ENCODE measurements at places on chromosomes 13 and 19. TPM values are rescaled to one million over a fixed set of nuclear protein-coding genes. Genes with fewer than 3 reads are reported as not detected.

DNA sequence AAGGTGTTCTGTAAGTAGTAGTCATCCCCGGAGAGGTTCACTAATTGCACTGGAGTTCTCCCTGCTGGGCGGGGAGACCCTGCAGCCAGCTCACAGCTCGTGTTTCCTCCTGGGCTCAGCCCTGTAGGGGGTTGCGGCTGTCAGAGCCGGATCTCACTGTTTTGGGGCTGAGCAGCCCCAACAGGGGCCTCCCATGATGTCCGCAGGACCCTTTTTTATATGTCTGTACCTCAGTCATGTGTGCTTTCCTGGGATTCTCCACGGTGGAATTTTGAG lies 130.2 kb upstream of the MCF2L start:
- DNase-seq, result no peak

DNA sequence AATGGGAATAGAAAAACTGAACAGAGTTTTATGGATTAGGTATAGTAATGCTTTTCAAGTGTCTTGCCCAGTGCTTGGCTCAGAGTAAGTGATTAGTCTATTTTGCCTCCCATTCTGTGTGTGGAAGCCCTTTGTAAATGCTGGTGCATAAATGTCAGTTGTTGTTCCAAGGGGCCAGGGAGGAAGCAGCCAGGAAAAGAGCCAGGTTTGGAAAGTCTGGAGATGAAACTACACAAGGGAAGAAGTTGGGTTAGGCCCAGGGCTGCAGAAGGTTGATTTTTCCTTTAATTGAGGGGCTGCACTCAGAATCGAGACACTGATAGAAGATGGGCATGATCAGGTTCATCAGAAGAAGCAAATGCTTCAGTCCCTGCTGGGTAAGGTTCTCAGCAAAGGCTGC lies 484.0 kb downstream of the OLFM4 start:
- DNase-seq, result no peak

- DNase-seq, result no peak
Observed at GRCh38 chr13:107209824-107210722, 642.1 kb upstream of the ARGLU1 start.

ZNF497 gene
- total RNA-seq, result 0.73 TPM

CEP89 gene
- total RNA-seq, result 11.4 TPM

- no peak for DNase-seq
Observed at GRCh38 chr13:80558074-80558473, 217.1 kb upstream of the SPRY2 start.

DNA sequence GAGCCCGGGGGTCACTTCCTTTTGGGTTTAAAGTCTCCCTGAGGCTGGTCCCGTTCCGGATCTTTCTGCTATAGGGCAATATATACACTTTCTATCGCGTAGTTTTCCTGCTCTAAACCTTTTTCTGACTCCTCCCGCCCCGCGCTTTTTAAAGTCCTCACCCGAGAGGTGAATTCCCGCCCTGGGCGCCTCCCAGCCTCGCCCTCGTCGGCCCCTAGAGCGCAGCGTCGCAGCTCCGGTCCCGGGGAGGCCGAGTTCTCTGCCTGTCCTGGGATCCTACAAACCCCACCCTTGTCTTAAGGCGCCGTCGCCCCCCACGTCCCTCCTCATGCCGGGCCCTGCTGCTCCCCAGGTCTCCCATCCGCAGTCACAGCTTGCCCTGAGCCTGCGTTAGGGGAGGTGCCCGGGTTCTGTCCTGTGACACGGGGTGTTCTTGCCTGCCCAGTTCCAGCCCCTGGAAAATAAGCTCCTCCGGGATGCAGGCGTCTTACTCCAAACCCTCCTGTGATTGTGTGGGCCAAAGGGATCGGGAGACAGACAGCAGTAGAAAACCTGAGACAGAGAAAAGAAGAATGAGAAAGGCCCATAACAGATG lies 491 bp downstream of the ZNF525 start:
- DNase-seq, result no peak

DNA sequence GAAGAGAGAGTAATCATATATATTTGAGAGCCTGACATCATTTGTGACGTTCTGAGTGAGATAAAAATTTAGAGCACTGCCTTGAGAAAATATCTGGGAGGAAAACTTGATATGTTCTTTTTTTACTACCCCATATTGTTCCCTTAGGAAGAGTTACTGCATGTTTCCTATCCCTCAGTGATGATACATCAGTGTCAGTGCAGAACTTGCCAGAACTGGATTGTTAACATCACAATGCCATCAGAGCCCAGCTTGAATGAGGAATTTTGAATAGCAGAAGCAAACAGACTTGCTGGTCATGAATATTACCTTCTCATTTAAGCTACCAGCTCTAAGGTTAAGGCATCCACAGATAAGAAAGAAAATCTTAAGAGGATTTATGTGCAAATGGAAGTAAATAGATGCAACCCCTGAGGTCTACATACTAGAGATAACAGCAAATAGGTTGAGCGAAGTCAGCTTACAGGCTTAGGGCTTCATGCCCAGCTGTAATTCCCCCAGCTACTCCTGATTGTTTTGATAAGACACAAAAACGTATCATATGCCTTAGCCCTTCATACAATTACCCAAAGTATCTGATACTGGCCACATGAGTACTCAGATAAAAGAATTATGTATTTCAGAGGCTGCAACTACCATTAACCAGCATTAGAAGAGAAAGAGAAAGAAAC lies 313.7 kb upstream of the ATXN8OS start:
- DNase-seq, result no peak
